COR-L47 (cell line): ENCODE measurements at places on chromosomes 2 and 18.
A peak's percentile ranks its signal among the peaks of the same experiment; 100 is the strongest.

DNA sequence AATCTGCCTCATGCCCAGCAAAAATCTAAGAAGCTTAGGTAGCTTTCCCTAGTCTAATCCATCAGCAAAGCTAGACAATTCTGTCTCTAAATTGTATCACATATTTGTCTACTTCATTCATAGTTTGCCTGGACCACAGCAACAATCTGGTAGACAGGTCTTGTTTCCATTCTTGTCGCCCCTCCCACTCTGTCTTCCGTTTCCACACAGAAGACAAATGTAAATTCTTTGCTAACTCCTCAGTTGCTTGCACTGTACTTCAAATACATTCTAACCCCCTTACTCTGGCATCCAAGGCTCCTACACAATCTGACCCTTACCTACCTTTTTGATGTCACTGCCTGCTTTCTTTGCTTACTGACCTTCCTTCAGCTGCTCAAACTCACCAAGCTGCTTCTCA, 40.1 kb downstream of the THUMPD2 start:
- no peak for DNase-seq

DNA sequence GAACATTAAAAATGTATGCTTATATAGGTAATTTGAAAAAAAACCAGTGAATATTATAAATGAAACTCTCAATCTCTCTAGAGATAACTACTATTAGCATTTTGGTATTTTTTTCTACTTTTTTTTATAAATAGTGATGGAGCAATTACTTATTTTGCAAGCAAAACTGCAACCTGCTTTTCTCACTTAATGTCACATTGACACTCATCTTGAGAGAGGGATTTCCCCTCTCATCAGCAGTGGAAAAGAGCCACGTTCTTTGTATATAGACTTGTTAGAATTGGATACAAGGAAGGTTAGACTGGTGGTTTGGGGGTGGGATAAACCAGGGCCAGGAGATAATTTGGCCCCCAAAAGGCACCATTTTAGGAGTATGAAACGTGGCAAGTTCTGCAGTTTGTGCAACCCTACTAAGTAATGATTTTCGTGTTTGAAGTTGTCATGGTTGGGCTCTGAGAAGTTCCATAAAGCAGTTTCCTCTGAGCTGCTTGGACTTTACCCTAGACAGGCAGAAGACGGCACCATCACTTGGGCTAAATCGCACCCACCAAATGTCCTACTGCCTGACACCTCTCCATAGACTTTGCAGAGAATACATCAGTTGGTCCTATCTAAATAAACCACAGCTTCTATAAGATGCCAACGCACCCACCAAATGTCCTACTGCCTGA, 194.0 kb downstream of the ACTR3 start:
- no peak for DNase-seq

GRCh38 chr18:36326771-36327170, 29.3 kb downstream of the FHOD3 start:
- DNase-seq = no peak

DNA sequence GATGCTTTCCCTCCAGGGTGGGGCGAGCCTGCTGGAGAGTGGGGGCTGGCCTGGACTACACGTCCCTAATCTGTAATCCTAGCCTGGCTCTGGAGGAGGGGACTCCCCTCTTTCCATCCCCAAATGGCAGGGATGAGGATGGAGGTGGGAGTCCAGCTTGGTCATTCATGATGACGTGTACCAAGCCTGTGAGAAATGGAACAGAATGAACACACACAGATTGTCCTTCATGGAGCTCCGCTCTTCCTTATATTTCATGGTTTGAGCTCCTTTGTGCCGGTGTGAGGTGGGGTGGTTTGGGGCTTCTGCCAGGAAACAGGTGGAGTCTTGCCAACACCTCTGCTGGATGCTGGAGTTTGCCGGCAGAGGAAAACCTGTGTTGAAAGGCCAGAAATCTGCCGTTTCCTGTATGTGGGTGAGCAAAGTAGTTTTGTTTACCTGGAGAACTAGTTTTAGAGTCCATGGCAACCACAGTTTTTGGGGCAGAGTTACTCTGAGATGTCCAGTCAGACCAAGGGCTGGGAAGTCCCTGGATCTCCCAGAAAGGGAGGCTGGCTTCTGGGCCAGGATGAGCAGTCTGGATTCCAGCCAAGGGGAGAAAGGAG, 417.6 kb upstream of the MEX3C start:
- peak; percentile 97 for DNase-seq

DNA sequence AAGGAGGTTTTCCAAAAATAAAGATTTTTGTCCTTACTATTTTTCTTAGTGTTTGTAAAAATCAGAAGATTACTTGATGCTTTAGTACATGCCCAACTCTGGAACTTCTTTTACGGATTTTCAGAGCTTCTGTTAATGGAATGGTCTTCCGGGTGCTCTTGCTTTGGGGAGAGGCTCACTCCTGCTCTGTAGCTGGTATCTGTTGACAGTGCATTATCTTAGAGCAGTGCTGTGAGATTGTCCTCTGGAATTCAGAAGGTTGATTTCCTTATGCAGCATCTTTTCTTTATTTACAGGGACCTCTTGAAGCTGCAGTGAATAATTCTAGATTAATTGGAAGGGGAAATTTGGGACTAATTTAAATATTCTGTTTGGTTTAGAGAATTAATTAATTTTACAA, 4.6 kb downstream of the MAPRE2 start:
- no peak for DNase-seq

DNA sequence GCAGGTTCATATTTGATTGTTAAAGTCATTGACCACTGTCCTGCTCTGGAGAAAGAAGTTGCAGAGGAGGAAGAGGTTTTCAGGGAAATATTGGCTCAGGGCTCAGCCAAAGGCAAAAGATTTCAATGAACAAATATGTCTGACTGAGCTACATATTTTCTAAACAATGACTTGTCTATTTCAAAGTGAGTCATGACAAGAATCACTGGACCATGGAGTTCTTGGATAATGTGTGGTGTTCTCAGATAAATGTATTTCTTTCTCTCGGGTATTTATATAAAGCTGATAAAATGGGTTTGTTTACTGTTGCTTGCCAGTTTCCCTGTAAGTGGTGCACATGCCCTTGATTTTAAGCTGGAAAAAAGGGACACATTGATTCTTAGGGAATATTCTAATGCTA, 34.3 kb upstream of the RMP24 start:
- no peak for DNase-seq

DNA sequence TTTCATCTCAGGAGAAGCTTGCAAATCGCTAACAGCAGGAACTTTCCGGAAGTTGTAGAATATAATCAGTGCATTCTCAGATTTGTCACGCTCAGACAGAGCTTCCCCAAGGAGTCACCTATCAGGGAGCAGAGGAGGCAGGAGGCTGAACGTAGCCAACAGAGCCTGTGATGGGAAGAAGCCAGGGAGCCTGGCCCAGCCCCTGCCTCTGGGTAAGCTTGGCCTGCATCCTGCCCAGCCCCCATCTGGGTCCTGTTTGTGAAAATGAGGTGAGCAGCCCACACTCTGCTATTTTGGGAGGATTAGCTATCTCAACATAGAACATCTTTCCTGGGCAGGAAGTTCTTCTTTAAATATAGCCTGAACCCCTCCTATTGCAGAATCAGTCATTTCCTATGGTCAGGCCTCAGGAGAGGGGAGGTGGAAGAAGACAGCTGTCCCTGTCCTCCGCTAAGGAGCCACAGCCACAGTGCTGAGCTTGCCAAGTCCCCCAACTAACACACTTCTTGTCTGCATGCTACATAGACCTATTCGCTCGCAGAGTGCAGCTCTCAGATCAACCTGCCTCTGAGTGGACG, 19.2 kb upstream of the PKDCC start:
- DNase-seq = no peak

DNA sequence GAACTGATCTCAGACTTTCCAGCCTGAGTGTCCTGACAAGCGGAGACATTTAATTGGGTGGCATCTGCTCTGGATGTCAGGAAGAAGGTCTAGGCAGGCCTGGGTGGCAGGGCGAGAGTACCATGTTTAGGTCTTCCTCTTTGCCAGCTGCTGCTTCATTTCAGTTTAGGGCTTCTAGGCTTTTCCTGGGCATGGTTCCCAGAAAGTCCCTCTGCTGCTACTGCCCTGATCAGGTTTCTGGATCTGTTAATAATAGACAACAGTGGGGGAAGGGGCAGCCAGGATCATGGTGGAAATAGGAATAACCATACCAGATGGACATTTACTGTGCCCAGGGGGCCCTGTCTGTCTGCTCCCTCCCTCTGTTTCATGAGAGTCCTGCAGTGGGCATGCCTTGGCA, 2.3 kb upstream of the PLCD4 start:
- DNase-seq = peak; percentile 48

- no peak for DNase-seq
Observed at GRCh38 chr2:26738481-26738880, 25.6 kb upstream of the SLC35F6 start.

DNA sequence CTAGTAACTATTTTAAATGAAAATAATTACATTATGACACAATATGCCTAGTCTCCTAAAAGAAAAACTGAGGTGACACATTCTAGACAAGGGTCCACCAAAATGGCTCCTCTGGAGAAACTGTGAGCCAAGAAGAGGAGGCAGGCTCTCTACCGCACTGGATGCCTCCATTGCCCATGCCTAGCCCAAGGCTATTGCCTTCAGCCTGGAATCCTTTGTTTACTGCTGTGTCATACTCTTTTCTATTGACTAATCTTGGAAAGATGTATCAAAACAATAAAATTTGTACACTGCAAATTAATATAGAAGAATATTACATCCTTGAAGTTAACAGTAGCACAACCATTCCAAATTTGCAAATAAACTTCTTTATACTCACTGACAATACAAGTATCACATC, 167.1 kb downstream of the RAB3GAP1 start:
- DNase-seq = no peak

DNA sequence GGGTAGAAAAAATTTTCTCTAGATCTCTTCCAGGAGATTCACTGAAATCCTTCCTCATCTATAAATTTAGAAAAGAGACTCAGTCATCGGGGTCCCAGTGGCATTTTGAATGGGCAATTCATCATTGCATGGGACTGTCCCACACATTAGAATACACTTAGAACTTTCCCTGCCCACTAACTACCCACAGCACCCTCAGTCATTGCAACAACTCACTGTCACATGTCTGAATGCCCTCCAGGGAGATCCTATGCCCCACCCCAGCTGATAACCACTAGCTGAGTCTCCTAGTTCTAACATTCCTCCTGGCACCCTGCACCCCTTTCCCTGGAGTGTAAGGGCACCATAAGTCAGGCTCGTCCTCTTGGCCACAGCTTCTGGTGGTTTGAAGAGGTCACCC, 89.6 kb downstream of the INSIG2 start:
- DNase-seq = no peak

DNA sequence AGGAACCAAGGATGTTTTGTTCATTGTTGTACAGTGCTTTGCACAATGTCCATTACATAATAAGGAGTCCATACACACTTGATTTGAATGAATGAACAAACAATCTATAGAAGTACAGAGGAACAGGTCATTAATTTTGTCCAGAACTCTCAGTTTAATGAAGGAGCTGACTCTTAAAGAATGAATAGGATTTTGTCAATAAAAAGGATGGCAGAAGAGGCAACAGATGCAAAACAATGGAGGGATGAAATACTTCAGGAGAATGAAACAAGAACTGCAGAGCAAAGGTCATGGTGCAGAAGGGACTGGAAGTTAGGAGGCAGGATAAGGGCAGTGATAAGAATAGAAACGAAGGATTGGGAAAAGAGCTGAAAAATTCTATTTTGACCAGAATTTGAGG, 28.7 kb upstream of the COL5A2 start:
- DNase-seq = no peak

GRCh38 chr2:234725528-234726264, 226.1 kb upstream of the SH3BP4 start:
- DNase-seq = no peak

- DNase-seq = no peak
Observed at GRCh38 chr2:236712961-236713673, 143.5 kb downstream of the ACKR3 start.

DNA sequence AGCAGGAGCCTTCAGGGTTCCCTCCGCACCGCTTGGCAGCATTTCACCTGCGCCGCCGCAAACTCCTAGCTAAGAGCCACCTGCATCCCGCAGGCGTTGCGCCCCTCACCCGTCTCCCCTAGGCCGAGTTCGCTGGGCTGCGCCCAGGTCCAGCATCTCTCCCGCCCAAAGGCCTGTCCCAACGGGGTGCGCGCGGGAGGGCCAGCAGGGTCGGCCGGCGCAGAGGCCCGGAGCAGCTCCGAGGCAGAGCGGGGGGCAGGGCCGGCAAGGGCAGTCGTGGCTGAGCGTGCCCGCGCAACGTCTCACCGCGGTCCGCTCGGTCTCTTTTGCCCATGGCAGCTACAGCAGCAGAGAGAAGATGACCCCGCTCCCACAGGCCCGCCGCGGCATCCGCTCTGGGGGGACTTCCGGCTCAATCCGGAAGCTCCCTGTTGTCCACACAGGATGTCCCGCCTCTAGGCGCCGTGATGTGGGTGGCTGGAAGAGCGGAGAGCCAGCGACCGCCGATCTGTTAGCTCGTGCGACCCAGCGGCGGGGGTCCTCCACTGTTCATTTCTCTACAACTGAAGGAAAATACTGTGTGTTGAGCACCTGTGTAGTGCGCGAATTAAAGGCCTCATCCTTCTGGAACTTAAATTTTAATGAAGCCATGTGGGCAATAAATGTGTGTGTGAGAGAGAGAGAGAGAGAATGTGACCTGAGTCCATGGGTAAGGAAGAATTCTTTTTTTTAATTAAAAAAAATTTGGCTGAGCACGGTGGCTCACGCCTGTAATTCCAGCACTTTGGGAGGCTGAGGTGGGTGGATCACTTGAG, at the start of gene ERCC3:
TSS of gene ERCC3 (minus strand) at position 397 of the 815 bp plus-strand sequence. CDS start at position 334, 63 bp downstream.
- DNase-seq = peak; percentile 78
